HuH-7.5 (cell line): ENCODE measurements at places on chromosomes 7 and 10.
A peak's percentile ranks its signal among the peaks of the same experiment; 100 is the strongest.

- no peak for DNase-seq
These were observed 947.7 kb upstream of the SORCS1 start for GRCh38 chr10:108112218-108112617.

GRCh38 chr10:97445722-97446639, at the start of the genes EXOSC1 and ZDHHC16:
Gene EXOSC1 (minus strand): TSS chr10:97446006. CDS start chr10:97445985, 21 bp downstream.
Gene ZDHHC16 (plus strand): TSS chr10:97446175. CDS start chr10:97451676, 5,501 bp downstream.
- peak; percentile 96 for DNase-seq

DNA sequence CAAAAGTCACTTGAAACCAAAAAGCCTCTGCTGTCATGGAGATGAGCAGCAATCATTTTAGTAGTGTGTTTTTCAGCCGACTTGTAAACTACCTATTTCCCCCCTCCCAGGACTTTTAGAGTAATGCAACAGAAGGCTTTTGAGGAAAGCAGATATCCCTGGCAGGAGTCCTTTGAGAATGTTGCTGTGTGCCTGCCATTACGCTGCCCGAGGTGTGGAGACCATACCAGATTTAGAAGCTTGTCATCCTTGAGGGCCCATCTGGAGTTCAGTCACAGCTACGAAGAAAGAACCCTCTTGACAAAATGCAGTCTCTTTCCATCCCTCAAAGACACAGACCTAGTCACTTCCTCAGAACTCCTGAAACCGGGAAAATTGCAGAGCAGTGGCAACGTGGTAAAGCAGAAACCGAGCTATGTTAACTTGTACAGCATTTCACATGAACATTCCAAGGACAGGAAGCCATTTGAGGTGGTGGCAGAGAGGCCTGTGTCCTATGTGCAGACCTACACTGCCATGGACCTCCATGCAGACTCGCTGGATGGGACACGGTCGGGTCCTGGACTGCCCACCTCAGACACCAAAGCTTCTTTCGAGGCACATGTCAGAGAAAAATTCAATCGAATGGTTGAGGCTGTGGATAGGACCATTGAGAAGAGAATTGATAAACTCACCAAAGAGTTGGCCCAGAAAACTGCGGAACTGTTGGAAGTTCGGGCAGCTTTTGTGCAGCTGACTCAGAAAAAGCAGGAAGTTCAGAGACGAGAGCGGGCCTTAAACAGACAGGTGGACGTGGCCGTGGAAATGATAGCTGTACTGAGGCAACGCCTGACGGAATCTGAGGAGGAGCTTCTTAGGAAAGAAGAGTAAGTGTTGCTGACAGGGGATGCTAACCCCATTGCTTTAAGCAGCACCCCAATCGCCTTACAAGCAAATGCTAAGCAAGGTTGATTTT, 2.2 kb downstream of the ZNF365 start:
- DNase-seq, result no peak

- no peak for DNase-seq
These were observed 21.8 kb downstream of the REEP3 start for GRCh38 chr10:63542835-63543575.

- DNase-seq, result no peak
These were observed 27.8 kb downstream of the IL2RA start for GRCh38 chr10:6034371-6034770.

GRCh38 chr10:108567899-108568752, 1355.2 kb downstream of the XPNPEP1 start:
- no peak for DNase-seq
